ENCODE measurements at places on chromosomes 1 and 21.

GRCh38 chr1:84611796-84612195, 37.6 kb upstream of the CTBS start:
- DNase-seq = no peak

DNA sequence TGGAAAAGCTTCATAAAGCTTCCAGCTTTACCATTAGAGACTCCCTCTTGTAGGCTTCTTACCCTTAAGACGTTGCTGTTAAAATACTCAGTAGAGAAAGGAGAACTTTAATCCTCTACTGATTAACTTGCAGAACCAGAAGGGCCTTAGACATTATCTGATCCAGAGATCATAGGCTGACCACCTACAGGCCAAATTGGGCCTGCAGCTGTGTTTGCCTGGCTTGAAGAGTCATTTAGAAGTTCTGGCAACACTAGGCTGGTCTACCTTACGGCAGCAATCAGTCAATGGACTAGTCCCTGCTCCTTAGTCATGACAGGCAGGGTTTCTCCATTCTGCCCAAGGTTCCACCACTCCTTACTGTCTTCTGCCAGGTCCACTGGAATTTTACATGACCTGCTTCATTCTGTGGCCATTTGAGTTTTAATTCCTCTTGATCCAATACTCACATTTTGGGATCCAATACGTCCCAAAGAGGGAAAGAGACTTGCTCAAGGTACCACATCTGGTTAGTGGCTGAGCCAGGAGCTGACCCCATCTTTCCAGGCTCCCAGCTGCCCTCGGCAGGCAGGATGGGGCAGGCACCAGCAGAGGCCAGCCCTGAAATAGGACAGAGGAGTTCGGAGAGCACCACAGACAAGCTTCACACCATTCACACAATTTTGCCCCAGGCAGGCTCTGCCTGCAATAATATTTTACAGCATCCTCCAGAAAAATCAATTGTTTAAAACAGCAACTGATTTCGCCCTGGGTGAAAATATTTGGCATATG, 96.8 kb downstream of the TNR start:
- DNase-seq = no peak

GRCh38 chr1:102661481-102661880, 446.8 kb downstream of the COL11A1 start:
- DNase-seq = no peak

- no peak for DNase-seq
These were observed 41.5 kb downstream of the C4BPA start for GRCh38 chr1:207145401-207146058.

DNA sequence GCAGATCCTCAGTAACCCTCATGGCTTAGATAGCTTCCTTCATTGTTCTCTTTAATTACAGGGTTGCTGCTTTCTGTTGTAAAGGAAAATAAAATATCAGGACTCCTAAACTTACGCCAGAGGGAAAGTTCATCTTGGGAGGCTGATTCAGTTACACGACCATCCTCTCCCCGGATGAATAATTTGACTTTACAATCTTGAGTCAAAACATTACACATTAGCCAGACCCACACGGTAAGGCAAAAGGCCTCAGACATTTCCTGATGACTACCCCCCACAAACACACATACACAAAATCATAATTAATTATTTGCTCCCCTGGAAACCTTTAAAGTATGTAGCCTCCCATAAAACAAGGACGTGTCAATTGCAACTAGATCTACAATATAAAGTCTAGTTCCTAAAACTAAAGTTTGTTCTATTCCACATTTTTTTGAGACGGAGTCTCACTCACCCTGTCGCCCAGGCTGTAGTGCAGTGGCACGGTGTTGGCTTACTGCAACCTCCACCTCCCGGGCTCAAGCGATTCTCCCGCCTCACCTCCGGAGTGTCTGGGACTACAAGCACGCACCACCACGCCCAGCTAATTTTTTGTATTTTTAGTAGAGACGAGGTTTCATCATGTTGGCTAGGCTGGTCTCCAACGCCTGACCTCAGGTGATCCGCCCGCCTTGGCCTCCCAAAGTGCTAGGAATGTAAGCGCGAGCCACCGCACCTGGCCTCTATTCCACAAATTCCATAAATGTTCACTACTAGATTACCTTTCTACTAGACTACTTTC, 830 bp upstream of the PRDX1 start:
- DNase-seq = no peak

- no peak for DNase-seq
These were observed 20.9 kb downstream of the TTLL7 start for GRCh38 chr1:83978056-83978455.

DNA sequence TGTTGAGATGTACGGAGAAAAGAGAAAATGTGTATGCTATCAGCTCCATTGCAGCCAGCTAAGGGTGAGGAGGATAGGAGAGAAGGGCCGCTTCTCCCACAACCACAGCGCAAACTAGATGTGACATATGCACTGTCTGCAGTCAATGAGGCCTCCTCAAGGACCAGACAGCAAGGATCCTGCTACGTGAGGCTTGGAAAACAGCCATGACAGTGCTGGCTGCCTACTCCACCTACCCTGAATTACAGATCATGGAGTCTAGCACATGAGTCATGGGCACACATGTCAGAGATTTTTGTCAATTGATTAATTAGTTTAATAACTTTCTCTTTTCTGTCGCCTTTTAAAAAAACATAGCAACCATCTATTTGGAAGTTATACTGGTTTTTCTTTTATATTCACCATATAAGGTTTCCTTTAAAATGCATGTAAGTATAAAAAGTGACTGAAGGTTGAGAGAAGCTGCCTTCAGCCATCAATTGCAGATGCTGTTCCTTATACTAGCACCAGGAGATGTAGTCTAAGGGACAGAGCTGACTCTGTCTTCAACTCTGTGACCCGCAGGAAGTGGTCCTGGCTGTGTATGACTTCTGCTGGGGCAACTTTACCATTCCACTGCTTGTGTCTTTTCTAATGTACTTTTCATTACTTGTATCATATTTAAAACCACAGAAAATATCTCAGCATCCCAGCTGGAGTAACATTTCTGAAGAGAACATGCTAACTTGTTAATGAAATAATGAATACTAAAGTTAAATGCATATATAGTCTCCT, 3.1 kb downstream of the VPS26C start:
- no peak for DNase-seq

DNA sequence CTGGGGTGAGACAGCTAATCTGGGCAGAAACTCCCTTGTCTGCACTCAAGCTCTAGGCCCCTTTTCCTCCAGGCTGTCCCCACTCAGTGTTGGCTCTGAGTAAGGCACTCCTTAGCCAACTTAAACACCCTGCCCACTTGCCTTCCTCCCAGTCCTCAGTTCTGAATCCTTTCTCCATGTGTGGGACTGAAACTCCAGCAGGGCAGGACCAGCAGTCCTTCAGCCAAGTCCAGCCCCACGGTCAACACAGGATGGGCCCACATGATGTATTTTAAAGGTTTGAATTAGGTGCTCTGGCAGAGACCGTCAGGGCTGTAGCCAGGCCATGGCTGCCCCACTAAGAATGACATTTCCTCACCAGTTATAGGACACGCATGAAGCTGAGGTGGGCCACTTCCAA, 107.8 kb downstream of the EDEM3 start:
- DNase-seq = no peak

GRCh38 chr1:156706657-156707416, 1.5 kb upstream of the CRABP2 start:
- no peak for DNase-seq

DNA sequence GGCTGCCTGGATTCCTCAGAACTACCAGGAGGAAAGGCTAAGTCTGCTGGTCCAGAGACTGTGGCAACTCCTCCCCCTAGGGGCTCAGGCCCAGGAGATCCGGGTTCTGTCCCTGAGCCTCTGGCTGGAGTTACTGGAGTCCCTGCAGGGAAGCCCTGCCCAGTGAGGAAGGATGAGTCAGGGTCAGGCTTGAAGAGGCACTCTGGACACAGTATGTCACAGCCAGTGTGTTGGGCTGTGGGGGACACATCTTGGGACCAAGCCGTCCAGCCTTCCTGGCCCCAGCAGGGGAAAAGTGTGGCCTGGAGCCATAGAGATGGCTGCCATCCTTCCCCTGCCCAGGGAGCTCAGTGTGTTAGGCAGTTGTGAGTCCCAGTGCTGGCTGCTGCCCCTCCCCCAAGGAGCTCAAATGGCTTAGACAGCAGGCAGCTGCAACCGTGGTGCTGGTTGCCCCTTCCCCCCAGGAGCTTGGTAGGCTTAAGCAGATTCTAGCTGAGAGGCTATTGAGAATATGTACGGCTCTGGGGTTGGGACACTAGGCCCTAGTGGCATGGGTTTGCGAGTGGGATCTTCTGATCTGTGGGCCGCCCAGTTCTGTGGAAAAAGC, 28.2 kb upstream of the RABGAP1L start:
- DNase-seq = no peak

DNA sequence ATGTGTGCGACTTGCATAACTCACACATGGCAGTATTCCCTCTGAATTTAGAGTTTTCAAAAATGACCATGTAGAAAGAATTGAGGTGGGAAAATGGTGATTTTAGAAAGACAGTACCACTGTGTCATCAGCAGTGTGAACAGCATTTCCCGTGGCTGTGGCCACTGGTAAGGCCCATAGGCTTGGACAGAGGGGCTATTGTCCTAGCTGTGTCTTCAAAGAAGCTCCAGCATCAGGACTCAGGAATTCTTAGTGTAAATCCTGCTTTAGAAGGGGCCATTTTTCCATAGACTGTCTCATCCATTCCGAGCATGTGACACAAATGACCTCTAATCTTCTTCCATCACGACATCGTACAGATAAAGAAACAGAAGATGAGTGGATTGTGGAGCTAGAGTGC, 119.3 kb upstream of the BACE2 start:
- no peak for DNase-seq

GRCh38 chr1:119689511-119689910, 22.2 kb upstream of the PHGDH start:
- DNase-seq = no peak

DNA sequence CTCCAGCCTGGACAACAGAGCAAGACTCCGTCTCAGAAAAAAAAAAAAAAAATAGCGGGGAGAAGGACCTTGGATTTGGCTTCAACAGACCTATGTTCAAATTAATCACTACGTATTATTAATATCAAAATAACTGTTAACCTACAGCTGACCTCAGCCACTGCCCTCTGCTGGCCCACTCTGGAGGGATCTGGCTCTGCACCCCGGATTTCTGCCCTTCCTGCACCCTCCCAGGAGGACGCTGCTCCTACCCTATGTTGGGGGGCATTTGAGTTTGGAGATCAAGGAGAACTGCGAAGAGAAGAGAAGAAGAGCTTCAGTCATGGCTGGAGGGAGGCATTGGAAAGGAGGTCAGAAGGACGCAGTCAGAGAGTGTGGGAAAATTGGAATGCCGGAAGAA, 96.7 kb downstream of the PSMG1 start:
- no peak for DNase-seq

DNA sequence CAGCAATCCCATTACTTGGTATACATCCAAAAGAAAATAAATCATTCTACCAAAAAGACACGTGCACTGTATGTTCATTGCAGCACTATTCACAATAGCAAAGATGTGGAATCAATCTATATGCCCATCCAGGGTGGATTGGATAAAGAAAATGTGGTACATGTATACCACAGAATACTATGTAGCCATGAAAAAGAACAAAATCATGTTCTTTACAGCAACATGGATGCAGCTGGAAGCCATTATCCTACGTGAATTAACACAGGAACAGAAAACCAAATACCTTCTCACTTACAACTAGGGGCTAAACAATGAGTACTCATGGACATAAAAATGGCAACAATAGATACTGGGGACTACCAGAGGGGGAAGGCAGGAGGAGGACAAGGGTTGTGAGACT, 147.3 kb downstream of the TIAM1 start:
- DNase-seq = no peak

- DNase-seq = no peak
These were observed 6.9 kb downstream of the PINK1 start for GRCh38 chr1:20640183-20640597.

GRCh38 chr1:3743826-3744225, 8.4 kb upstream of the CCDC27 start:
- no peak for DNase-seq

DNA sequence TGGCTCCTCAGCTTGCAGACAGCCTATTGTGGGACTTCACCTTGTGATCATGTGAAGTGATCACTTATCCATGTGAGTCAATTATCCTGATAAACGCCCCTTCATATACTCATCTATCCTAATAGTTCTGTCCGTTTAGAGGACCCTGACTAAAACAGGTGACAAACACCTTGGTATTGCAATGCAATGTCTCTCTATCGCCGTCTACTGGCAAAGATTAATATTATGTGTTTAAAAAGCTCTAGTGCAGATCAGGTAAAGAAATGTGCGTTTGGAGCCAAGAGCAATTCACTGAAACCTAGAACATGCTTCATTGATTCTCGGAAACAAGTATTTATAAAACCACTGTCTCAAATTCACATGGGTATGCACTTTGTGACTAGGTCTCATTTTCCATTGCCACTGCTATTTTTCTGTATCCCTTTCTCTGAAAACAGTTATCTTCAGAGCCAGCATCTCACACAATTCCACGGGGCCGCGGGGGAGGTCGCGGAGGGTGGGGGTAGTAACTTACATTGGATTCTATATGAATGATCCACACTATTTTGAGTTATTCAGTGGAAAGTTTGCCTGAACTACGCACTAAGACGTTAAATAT, 554.6 kb upstream of the NCAM2 start:
- DNase-seq = no peak

DNA sequence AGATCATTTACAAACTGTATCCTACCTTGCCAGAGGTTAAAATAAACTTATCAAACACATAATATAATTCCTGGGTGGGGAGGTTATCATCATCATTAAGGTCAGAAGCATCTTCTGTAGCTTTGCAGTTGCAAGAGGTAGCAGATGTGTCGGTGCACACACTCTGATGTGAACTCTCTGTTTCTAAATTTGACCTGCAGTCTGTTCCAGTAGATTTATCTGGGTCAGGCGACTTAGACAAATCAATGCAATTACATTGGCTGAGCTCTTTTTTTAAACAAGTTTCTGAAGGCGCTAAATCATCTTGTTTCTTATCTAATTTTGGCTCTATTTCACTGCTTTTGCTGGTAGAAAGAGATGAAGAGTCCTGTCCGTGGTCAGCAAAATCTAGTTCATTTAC, 70.4 kb downstream of the PRPF38A start:
- no peak for DNase-seq

- DNase-seq = peak; percentile 47
These were observed 351.0 kb upstream of the B3GALT2 start for GRCh38 chr1:193537266-193538002.

DNA sequence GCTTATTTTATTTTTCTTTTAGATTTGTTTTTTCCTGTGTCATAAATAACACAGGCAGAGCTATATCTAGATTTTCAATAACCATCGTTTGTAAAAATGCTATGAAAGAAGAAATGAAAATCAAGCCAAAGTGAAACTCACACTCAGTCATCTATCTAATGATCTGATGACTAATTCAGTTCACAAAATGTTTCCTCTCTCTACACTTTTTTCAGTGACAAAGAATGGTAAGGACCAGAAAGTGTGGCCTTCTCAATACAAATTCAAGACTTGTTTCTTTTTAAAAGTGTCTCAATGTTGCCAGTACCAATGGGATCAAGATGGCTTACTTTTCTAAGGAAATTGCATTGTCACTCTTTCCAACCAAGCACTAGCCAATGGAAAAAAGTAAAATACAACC, 282.8 kb upstream of the PKN2 start:
- peak; percentile 30 for DNase-seq

Data from GM06990 (cell line).